Mesothelial cell of epicardium (in vitro differentiated cells): ENCODE measurements at places on chromosomes 11 and 22.

DNA sequence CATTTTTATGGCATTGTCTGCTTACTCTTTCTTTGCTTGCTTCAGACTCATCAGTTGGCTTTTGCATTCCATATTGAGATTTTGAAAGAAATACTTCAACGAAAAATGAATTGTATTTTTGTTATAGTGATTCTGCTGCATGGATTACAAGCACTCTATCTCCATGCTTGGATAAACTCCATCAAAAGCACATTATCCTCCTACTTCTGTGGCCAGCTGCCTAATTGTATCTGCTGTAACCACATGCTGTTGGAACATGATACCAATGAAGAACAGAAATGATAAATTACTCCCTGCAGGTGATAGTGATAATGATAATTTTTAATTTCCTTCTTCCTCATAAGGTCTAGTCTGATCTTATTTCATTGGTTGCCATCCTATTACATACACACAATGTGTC, 100.8 kb downstream of the PRMT3 start:
- no peak for DNase-seq

- no peak for DNase-seq
These were observed 16.9 kb downstream of the IL2RB start for GRCh38 chr22:37132773-37133172.

DNA sequence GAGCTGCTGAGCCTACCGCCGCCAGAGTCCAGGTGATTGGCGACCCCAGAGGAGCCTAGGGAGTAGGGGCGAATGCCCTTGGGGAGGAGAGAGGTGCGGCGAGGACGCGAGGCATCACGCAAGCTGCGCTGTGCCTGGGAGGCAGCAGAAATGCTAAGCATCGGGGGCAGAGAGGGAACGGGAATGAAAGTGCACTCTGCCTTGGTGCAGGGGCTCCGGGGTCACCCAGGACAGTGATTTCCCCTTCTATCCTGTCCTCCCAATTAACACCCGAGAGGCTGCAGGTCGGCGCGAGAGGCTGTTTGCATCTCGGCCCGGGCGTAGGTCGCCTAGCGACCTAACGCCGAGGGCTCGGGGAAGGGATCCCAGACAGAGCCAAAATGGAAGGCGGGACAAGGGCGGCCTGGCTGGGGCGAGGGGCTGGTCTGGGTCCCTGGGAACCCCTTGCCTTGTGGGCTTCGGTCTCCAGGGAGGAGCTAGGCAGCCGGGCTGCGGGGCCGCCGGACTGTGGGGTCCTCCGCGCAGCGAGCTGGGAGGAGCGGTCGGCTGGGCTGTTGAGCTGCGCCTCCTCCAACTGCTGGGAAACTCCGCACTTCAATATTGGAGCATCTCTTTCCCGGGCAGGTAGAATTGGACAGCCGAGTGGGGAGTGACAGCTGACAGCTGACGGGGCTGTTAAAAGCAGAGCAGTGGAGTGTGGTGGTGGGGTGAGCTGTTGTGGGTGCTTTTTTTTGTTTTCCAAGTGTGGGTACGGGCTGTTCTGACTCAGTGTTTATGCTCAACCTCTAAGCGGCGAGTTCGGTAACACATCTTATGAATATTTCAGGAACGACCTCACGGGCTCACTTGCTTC, 657 bp downstream of the ELMOD1 start:
- DNase-seq = no peak

DNA sequence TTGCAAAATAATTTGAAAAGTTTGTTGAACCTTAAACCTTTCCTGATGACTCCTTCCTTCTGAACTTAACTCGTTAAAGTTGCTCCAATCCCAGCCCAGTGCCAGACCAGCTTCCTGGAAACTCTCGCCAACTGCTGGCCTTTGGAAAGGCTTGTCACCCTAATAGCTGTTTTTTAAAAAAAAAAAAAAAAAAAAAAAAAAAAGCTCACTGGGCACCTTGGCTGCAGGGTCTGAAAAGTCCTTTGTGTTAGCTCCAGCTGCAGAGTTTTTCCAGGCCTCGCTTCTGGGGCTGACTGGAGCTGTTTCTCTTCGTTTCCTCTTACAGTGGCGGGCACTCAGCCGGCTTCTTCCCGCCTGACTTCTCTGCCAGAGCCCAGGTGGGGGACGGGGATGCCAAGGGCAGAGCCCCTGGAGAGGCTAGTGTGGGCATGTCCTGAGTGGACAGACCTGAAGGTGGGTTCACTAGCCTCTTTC, 25.1 kb downstream of the KCNQ1OT1 start:
- DNase-seq = no peak

GRCh38 chr11:47478651-47479329, 29.9 kb upstream of the RAPSN start:
- DNase-seq = no peak

DNA sequence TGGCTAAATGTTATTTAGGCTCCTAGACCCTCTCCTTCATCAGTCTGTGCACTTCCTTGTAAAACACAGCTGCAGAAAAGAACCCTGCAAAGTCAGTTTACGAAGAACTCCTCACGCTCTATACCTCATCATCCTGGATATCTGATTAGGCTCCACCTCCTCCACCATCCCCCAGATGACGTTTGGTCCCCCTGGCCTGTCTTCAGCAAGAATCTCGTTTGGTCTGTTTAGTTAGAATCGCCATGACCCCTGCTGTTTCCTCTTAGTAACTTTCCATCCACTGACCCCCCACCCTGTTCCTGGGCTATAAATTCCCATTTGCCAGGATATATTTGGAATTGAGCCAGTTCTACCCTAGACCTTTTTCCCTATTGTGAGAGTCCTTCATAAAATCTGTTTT, 214.1 kb downstream of the OPCML start:
- no peak for DNase-seq

- no peak for DNase-seq
These were observed 16.1 kb upstream of the TPP1 start for GRCh38 chr11:6635082-6635932.

DNA sequence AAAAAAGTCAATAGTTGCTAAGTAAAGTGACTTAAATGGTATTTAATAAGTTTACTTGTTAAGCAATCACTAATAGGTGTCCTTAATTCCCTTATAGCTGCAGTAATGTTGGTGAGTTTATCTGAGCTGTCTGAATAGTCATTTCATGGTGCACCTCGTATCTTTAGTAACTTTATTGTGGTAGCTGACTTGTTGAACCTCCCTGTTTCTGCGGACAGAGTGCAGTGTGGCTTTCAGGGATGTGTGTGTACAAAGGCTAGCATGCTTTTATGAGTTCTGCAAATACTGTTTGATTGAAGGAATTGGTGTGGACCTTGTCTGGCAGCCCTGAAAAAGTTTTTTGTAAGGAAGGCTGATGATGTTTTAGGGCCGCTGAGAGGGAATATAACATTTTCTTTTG, 2.6 kb downstream of the ZNRF3 start:
- no peak for DNase-seq

- DNase-seq = no peak
These were observed 87.4 kb downstream of the TRMU start for GRCh38 chr22:46422896-46423295.

- no peak for DNase-seq
These were observed 114.7 kb downstream of the CRYBB2 start for GRCh38 chr22:25334162-25334490.

DNA sequence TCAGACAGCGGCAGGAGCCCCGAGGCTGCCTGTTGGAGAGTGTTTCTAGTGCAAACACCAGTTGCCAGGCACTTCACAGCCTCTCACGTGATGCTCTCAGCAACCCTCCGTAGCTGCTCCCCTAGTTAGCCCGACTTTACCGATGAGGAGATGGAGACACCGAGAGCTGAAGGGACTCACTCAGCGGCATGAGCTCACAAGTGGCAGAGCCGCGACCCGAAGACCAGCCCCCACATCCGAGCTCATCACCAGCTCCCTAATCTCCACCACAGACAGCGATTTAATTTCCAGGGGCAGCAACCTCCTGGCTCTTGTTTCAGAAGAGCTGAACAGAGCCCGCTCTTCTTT, 28.7 kb upstream of the RTL6 start:
- peak; percentile 16 for DNase-seq

DNA sequence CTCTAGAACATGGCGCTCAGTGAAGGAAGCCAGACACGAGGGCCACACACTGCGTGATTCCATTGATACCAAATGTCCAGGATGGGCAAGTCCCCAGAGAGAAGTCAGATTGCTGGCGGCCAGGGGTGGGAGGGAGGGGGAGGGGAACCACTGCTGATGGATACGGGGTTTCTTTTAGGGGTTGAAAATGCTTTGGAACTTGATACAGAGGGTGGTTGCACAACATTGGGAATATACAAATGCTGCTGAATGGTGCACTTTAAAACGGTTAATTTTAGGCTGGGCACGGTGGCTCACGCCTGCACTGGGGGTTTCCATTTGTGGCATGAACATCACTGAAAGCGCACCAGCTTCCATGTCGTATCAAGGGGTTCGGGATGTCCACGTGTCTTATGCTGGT, 5.1 kb downstream of the TSPO start:
- DNase-seq = no peak

GRCh38 chr11:8735094-8735493, 52.5 kb downstream of the RPL27A start:
- DNase-seq = no peak

DNA sequence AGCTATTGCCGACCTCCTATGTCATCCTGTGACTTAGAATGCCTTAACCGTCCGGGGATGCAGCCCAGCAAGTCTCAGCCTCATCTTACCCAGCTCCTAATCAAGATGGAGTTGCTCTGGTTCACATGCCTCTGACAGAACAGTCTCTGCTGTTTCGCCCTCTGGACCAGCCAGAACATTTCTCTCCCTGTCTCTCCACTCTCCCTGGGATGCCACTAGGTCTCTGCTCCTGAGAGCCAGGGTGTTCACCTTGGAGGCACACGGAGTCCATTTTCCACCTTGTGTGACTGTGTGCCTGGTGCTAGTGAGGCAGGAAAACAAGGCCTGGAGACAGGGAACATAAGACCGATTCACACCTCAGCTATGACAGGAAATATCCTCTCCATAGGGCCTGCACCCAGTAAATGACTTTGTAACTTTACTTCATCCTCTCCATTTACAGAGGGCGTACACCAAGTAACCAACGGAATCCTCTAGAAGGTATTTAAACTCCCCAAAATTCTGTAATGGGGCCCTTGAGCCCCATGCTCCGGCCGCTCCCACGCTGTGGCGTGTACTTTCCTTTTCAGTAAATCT, 16.8 kb upstream of the B4GALNT4 start:
- DNase-seq = no peak

DNA sequence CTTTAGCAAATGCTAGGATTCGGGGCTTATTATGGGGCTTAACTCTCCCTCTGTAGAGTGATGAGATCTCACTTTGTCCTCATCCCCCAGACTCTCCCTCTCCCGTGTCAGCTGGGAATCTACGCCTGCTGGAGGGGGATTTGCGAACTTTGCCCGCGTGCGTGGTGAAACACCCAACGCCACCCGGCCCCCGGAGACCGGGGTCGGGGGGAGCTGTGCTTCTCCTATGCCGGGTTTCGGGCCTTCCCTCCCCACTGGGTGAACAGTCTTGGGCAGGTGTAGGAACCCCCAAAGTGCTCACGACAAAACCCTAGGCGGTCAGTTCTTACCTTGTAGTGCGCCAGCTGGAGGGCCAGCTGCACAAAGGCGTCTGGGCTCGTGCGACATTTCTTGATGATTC, 21.6 kb upstream of the TESMIN start:
- no peak for DNase-seq

DNA sequence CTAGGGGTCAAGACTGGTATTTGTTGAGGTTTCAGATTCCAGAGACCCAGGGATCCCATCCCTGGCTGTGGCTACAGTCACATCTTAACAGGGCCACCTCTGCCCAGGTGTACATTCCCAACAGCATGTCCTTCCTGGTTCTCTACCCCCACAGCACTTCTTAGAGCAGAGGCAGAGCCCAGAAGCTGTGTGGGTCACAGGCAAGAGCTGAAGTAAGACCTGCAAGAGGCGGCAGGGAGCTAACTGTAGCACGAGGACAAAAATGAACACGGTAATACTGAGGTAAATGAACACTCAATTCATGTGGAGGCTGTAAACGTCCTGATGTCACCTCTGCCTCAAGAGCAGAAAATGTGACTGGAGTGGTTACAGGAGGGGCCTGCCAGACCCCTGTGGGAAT, 21.7 kb upstream of the RAPSN start:
- DNase-seq = no peak

DNA sequence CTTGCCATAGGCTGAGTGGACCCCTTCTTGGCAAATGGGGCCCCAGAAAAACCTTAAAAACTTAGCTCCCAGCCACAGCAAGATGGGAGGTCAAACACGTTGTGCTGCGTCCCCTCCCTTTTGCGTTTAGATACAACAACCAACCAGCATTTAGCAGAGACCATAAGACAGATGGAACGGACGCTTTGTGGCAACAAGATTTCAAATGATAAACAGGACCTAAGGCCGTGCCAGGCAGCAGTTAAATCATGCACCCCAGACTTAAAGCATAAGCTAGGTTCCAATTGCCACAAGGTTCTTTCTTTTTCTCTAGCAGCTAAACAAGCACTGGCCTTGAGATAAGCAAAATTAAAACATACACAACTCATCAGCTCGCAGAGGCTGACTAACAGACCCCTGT, 39.4 kb upstream of the NTM start:
- no peak for DNase-seq

DNA sequence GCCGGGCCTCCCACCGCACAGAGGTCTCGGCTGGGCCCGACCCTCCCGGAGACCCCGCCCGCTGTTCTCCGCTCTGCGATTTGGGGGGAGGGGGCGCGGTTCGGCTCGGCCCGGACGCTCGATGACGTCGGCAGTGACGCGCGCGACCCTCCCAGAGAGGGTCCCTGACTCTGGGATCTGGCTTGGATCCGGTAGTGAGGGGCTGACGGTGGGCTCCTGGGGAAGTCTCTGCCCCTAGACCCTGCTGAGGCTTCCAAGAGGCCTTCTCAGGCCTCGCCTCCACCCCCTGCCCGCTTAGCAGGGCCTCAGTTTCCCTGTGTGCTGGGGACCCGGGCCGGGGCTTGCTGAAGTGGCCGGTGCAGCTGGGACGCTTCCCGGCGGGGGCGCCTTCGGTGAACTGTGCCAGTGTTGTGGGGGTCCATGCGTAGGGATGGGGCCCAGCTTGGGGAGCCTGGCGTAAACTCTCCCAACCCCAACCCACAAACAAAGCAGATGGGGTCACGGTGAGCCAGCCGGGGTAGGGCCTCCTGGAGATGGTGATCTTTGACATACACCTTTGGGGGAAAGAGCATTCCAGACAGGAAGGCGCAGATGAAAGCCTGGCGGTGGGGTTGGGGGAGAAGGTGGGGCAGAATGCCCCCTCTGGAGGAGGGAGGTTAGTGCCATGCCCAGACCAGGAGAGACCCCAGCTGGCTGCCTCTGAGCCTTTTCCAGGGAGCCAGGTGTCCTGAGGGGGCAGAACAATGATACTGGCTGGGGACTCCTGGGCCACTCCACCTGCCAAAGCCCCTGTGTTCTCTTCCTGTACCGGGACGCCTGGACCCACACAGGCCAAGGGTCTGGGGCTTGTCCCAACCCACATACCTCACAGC, 1.0 kb downstream of the B4GALNT4 start:
- no peak for DNase-seq

DNA sequence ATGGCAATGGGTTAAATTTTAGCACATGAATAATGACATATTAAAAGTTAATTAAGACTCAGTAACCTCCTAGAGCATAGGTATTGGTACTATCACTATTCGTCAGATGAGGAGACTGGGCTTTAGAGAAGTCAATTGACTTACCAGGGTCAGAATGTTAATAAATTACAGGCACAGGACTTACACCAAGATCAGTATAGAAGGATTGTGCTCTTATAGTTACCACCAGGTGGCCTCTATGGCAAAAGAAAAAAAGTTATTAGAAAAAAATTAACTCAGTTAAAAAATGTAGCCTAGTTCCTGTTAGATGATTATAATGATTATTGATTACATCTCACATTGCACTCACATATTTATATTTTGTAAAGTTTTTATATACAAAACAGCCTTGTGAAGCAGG, 1163.7 kb downstream of the FAM181B start:
- no peak for DNase-seq

GRCh38 chr11:88418508-88418907, 81.0 kb upstream of the CTSC start:
- DNase-seq = no peak
